ENCODE measurements at places on chromosomes 12 and 14.

- DNase-seq: no peak
These were observed at the start of gene C12orf54 for GRCh38 chr12:48482198-48482597. C12orf54 (plus strand) TSS chr12:48482498; CDS start chr12:48483297, 799 bp downstream.

- no peak for DNase-seq
These were observed 59.6 kb upstream of the NCOR2 start for GRCh38 chr12:124626971-124627411.

DNA sequence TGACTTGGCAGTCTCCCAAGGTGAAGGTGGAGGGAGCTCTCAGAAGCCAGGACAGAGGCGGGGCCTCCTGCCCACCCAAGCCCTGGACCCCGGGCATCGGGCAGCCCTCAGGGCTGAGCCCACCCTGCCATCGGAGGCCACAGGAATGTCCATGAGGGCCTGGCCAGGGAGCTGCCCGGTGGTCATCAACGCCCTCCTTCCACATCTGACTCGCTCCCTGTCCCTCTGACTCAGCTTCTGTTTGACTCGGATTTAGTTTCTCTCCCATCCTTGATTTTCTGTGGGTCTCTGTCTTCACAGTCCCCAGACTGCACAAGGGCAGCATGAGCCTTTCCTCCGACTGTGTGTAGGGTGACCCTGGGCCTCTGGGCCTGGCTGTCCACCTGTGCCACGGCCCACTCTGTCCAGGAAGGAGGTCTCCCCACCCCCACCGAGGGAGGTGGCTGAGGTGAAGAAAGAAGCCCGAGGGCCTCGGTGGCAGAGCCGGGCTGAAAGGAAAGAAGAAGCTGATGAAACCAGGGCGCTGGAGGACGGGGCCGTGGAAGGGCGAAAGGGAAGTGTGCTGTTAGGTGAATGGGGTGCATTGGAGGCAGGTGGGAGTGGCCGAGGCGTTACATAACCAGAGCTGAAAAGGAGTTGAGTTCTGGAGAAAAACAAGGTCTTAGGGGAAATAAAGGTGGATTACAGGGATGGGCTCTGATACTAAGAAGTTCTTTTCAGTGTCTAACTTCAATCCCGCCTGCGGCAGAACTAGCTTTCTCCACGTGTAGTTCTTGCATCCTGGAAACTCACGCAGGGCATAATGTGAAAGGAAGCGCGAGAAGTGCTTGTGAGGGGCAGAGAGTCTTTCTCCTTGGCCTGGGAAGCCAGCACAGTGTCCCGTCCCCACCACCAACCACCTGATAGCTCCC, 16.7 kb upstream of the TMEM106C start:
- no peak for DNase-seq

DNA sequence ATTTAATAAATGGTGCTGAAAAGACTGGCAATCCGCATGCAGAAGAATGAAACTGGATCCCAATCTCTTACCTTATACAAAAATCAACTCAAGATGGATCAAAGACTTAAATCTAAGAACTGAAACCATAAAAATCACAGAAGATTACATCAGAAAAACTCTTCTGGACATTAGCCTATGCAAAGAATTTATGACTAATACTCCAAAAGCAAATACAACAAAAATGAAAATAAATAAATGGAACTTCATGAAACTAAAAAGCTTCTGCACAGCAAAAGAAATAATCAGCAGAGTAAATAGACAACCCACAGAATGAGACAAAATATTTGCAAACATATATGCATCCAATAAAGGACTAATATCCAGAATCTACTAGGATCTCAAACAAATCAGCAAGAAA, 14.3 kb upstream of the CLEC1A start:
- DNase-seq: no peak

GRCh38 chr14:63249092-63249491, 44.8 kb downstream of the RHOJ start:
- no peak for DNase-seq

- no peak for DNase-seq
These were observed 37.7 kb downstream of the C12orf75 start for GRCh38 chr12:105368047-105368646.

DNA sequence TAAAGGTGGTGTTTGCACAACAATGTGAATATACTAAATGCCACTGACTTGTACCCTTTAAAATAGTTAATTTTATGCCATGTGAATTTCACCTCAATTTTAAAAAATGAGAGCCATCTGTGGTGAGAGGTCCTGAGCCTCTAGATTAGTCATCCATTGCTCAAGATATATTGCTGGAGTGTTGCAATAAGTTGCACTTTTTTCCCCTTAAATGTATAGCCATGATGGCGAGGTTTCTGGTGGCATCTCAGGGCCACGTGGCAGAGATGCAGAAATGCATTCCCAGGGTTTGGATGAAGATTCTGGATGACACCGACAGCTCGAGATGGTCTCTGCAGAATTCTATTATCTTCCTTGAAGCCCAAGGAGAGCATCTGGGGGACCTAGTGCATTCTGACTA, 153.7 kb downstream of the AACS start:
- no peak for DNase-seq

DNA sequence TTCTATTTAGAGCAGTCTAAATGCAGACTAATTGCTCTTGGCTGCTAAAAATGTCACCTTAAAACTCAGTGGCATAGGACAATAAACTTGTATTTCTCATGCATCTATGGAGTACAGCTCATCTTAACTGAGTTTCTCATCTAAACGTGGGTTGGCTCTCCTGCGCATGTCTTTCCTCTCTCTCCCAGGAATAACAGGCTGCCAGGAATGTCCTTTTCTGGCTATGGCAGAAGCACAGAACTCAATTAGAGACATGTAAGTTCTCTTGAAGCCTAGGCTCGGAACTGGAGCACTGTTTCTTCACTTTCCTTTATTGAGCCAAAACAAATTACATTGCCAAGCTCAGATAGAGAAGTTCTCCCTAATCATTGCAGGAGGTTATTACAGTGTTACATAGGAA, 722.3 kb upstream of the FLRT2 start:
- DNase-seq: no peak

- no peak for DNase-seq
These were observed 106.1 kb downstream of the PRICKLE1 start for GRCh38 chr12:42483521-42483790.

DNA sequence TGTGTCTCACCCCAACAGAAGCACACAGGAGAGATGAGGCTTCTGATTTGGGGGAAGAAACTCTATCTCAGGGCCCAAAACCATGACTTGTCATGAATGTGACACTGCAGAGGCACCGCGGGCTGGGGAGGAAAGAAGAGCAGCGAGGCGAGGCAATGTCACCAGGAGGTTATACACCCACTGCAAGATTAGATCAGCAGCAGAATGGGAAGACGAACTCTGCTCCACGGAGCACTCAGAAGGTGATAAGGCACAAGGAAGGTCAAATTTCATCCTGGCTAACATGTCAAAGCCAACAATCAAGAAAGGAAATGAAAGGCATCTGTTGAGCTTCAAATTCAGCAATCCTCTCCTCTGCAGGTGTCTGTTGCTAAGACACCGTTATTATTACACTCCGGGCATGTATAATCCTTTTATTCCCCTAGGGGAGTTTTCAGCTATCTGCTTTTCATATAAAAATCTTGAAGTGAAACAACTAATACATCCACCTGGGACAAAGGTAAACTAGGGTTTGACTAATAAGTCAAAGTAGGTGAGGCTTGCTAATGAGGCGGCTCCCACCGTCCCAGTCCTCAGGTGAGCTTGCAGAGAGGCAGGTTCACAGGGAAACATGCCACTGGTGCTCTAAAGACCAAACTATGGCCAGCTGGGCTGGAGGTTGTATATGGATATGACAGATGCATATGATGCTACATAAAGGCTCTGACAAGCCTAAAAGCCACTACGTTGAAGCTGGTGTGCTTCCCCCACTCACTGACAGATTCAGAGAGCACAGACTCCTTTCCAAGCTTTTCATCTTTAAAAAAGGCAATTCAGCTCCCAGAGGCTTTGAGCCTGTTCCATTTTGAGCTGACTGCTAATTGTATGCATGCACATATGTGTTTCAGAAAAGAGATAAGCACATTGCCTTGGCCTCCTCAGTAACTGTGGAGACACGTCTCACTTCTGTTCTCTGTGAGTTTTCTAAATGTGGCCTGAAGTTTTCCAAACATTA, 221.2 kb downstream of the NELL2 start:
- DNase-seq: no peak

DNA sequence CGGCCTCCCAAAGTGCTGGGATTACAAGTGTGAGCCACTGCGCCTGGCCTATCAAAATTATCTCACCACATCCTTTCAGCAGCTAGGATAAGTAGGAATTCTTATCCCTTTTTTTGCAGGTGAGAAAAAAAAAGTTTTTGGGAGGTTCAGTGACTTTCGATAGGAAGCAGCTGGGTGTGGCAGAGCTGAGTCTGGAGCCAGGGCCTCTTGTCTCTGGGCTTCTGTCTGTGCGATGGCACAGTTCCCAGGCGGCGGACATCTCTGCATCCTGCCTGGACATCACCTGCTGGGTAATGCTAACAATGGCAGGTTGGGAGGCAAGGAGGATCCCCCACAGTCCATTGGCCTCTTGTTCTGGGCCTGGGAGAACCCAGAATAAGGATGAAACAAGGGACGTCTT, 12.5 kb downstream of the NRXN3 start:
- no peak for DNase-seq

DNA sequence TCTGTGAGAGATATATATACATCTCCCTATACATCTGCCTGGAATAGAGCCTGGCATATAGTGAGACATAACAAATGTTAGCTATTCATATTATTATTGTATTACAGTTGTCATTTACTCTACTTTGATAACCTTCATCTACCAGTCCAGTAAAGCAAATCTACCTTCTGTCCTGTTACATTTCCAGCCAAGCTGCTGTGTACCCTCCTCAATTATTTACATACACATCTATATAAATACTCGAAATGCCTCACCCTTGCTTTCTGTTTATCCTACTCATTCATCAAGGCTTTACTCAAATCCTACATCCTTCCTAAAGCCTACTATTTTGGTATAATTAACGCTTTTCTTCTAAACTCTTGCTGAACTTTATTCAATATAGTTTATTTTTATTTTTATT, 8.7 kb downstream of the ZBTB1 start:
- no peak for DNase-seq

- no peak for DNase-seq
These were observed 2.5 kb upstream of the CHPT1 start for GRCh38 chr12:101694986-101695385.

DNA sequence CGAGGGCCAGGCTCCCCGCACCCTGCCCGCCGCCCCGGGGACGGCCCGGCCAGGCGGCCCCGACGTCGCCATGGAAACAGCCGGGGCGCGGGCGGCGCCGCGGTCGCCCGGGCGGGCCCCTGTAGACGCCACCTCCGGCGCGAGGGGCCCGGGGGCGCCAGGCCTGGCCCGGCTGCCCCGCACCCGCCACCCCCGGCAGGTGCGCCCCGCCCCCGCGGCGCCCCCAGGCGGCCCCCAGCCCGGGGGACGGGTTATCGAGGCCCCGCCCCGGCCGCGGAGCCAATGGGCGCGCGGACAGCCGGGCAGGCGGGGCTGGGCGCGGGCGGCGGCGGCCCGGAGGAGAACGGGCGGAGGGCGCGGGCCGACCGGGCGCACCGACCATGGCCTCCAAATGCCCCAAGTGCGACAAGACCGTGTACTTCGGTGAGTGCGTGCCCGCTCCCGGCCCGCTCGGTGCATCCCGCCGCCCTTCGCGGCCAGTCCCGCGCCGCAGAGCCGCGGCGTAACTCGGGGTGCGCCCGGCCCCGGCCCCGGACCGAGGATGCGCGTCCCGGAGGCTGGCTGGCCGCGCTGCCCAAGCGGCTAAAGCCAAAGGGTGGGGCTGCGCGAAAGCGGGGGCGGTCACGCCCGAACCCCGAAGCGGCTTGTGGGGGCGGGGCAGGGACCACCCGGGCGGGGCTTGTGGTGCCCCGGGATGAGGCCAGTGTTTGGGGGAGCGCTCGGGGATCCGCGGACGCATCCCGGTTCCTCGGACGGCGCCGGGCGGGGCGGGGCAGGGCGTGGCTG, at the start of gene CRIP2:
CRIP2 (plus strand) TSS at position 339 of the 786 bp plus-strand sequence; CDS start at position 381, 42 bp downstream.
- no peak for DNase-seq

- no peak for DNase-seq
These were observed 1080.7 kb downstream of the LRFN5 start for GRCh38 chr14:42687421-42687820.

GRCh38 chr14:103328941-103329340, 5.1 kb upstream of the EIF5 start:
- DNase-seq: no peak

- DNase-seq: no peak
These were observed 153.8 kb upstream of the DDHD1 start for GRCh38 chr14:53306911-53307310.

DNA sequence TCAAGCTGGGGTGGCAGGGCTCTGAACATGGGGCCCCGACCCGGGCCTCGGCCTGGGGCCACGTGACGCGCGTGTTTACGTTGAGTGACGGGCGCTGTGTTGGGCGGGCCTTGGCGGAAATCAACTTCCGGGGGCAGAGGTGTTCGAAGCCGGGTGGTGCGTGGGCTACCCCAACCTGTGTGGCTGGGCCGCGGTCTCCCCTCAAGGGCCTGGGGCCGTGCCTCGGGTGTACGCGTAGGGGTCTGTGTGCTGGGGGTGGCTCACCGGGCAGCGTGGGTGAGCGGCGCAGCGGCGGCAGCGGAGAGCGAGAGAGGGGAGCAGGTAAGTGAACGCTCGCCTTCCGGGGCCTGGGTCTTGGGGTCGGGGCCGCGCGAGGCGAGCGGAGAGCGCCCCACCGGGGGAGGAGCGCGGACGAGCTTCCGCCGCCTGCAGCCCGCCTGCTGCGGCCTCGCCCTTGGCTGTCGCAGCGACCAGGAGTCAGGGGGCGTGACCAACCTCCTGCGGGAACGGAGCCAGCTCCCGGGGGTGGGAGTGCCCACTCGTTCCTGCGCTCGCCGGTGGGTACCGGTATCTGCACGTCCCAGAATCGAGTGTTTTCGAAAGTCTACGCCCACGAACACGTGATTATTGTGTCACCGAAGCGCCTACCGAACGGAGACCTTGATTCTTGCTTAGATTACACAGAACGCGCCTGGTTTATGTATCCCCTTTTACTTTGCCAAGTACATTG, at the start of gene CCDC91:
CCDC91 (plus strand) TSS at position 136 of the 730 bp plus-strand sequence. CDS start 66,760 bp downstream, outside the sequence.
- DNase-seq: peak; percentile 33

- no peak for DNase-seq
These were observed 28.8 kb upstream of the BHLHE41 start for GRCh38 chr12:26153421-26154154.

GRCh38 chr12:33357181-33357580, 82.4 kb downstream of the SYT10 start:
- no peak for DNase-seq

DNA sequence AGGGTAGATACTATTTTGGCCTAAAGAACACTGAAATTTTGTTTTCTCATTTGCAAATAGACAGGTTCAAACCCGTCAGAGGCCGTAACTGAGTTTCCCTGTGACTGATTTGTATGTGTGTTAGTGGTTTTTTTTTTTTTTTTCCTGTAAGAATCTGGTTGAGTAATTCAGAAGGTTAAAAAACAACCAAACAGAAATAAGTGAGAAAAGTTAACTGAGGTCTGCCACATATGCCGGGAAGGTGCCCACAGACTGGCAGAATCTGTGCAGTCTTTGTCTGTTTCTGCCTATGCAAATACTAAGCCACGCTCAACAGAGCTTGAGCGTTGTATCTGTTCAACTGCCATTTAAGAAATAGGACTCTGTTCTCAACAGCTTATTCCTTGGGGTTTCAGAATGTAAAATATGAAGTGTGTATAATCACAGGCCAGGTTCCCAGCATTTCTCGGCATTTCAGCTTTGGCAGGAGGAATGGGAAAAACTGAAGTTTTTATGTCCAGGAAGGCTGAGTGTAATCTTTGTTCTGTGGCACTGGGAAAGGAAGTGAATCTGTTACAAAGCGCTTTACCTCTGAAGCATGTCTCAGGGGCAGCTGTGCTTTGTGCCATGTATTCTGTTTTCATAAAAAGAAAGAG, 181.9 kb downstream of the PRKCH start:
- no peak for DNase-seq

Measured in cortex of kidney (tissue), 1 donor.